CD8-positive, alpha-beta T cell (primary cell): ENCODE measurements at places on chromosomes 12 and 14.

DNA sequence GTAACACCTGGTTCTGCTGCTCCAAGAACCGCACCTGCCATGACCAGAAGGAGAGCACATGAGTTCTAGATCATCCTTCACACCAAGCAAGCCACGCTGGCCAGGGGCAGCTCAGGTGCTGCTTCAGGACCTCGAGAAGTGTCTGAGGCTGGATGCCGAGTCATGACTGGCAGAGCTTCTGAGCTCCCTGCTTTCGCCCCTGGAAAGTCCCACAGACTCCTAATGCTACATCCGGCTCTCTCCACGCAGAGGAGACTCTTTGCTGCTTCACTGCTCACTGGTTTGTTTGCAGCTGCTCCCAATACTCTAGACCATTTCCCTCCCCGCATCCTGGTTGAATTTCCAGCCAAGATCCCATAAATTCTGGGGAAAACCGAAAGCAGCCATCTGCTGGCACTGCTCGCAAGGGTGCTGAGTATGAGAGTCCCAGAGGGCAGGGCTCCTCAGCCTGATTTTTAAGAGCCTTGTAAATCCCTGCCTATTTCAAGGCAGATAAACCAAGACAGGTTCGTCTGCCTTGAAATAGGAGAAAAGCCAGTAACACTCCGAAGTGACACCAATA lies 1.4 kb downstream of the KRT2 start:
- no peak for DNase-seq

GRCh38 chr12:13676880-13677279 lies 304.5 kb downstream of the GRIN2B start:
- no peak for DNase-seq

- no peak for DNase-seq
Measured at GRCh38 chr14:36820111-36820709, 158.6 kb downstream of the PAX9 start.

DNA sequence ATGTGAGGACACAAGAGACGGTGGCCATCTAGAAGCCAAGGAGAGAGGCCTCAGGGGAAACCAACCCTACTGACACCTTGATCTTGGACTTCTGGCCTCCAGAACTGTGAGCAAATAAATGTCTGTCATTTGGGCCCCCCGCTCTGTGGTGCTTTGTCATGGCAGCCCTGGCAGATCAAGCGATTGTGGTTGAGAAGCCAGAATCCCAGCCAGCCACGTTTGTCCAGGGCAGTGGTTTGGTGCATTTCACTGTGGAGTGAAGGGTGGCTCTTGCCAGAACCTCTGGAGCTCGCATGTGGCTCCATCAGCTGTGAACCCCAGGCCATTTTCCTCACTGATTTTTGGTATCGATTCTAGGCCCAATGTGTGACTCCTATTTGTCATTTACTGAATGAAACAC lies 404.9 kb downstream of the BCL11B start:
- no peak for DNase-seq

DNA sequence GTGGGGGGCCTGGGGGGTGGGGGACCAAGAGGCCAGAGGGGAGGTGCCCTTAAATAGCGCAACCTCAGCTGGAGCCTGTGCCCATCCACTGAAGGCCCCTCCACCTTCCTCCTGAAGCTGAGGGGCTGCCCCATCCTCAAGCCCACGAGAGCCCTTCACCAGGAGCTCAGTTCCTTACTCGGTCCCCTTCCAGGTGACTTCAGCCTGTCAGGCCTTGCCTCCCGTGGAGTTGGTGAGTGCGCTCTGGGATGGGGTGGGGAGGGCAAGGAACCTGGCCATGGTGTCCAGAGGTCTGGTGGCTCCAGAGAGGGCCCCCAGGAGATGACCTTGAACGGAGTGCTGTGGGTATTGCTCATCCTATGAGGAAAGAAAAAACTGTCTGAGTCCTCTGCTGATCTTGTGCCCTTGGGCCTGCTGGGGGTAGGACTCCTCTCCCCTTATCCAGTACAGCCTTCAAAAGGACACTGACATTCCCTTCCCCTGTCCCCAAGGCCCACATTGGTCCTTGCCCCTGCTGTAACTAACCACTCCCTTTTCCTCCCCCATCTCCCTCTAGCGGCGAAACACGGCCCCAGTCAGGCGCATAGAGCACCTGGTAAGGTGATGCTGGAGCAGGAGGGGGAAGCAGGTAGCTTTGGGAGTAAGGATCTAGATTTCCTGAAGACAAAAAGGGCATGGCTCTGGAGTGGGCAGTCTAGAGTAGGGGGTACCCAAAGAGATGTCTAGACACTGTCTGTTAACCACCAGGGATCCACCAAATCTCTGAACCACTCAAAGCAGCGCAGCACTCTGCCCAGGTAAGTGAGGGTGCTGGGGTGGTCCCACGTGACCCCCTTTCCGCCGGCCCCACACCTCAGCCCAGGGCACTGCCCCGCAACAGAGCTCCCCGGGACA lies 3.6 kb downstream of the TNS2 start:
- DNase-seq = peak; percentile 77

DNA sequence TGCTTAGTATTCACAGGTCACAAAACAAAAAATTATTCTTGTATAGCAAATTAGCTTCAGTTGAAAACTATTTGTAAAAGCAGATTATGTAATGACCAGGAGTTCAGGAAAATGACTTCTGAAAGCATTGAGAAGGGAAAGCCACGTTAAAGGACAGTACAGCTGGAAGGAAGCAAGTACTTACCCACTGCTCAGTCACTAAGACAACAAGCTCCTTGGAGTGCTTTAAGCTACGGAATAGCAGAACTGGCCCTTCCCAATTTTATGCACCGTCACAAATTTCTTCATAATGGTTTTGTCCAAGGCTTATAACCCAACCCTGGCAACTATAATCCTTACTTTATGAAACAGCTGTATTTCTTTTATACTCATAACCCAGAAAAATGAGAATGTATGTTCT lies 13.0 kb upstream of the SNAPC1 start:
- DNase-seq = no peak

DNA sequence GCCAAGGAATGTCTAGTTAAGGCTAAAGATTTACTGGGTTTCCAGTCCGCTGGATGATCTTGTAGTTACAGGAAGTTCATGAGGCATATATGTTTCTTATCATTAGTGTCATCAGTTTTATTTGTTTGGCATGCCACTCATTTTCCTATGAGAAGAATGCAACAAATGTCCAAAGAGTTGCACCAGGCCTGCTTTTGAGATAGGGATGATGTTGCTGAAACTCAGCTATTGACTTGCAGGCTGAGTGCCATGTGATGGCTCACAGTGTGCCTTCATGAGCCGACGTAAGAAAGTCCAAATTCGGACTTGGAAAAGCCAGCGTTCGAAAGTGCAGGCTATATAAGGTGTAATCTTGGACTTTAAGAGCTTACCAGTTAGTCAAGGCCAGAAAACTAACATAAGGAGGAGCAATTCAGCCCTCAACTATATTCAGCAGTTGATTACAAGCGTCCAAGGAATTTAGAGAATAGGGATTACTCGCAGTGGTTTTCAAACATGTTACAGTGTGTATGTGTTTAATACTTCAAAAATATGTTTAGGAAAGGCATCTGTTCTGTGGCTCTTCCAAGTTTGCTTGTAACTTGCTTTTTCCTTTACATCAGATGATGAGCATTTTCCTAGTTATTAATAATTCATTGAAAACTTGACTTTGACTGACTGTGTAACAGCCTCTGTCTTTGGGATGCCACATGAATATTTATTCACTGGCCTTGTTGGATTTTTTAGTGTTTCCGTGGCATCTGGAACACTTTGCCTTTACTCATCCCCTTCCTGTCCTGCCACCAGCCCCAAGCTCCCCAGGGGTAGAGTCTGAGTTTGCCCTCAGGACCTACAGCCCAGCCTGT lies 101.3 kb downstream of the LGMN start:
- no peak for DNase-seq

- no peak for DNase-seq
Measured at GRCh38 chr12:104248444-104248843, 32.9 kb downstream of the TXNRD1 start.

DNA sequence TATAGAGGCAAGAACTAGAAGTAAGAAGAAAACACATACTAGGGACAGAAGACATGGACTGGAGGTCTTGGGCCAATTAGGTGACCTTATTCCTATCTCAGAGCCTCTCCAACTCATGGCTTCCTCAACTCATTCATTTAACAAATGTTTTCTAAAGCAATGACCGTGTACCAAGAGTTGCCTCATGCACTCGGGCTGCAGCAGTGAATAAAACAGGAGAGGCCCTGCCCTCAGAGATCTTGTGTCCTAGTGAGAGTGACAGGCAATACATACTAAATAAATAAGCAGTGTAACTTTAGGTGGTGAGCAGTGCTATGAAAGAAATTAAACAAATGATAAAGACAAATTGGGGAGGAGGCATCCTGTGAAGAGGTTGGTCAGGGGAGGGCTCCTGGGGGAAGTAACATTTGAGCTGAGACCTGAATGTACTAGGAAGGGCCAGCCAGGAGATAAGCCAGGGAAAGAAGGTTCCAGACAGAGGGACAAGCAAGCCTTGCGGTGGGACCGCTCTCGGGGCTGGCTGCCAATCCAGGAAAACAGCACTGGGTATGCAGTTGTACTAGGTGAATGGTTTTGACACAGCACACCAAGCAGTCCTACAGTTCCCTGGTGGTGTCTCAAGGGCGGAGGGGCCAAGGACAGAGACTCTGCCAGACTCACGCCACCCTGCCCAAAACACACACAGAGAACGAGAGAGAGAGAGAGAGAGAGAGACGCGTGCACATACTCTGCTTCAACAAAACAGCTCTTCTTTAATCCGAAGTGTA lies 1.3 kb downstream of the NINJ2 start:
- no peak for DNase-seq

DNA sequence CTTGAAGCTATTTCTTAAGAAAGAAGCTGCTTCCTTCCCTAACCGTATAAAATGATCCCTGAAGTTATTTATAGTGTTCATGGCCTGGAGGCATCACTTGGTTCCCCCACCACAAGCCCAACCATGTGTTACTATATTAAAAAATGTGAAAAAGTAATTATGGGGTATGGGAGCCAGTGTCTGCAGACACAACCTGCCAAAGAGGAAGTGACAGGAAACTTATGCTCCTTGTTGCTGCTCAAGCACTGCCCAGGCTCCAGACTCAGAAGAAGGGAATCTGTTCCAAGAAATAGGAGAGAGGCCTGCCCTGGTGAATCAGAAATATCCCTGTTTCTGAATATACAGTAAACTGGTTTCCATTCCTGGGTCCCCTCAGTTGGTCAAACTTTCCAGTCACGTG lies 217.2 kb upstream of the BMP4 start:
- no peak for DNase-seq

- peak; percentile 60 for DNase-seq
Measured at GRCh38 chr14:89586258-89587135, 169.5 kb upstream of the FOXN3 start.

DNA sequence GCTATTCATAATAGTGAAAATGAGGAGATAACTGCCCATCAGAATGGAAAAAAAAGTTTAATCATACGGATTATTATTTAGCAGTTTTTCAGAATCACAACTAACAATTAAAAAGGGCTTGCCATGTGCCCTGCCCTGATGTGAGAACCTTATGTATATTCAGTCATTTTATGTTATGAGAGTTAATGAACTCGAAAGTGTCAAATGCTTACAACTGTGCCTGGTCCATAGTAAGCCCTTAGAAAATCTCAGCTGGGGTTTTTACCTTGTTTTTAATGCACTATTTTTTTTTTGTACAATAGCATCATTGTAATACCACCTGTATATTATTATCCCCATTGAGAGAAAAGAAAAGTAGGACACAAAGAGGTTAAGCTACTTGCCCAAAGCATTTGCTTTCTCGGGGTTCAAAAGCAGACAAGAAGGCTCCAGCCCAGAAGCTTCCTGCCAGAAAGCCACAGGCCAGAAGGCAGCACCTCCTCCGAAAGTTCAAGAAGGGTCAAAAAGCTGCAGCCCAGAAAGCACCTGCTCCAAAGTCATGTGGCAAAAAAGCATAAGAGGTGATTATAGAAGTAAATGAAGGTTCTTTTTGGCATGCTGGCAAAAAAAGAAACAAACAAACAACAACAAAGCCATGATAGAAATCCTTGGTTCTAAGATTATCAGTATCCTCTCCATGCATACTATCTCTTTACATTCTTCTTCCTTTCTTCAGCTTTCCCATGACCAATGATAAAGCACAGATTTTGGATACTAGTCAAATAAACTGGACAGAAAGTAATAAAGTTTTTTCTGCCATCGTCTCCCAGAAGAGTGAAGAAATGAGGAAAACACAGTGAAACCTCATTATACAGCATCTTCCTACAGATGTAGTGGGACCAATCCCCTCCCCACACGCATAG lies 59.1 kb upstream of the NAP1L1 start:
- no peak for DNase-seq

DNA sequence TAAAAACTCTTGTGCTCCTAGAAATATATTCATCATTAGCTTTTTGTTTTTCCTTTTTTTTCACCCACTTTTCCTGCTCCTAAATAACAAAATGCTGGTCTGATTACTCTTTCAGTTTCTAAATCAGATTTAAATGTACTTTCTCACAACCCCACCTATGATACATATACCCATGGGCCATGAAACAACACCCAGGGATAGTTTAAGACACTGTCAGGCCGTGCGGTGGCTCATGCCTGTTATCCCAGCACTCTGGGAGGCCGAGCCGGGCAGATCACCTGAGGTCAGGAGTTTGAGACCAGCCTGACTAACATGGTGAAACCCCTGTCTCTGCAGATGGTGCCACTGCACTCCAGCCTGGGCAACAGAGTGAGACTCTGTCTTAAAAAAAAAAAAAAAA lies 1.6 kb upstream of the NUMB start:
- no peak for DNase-seq

DNA sequence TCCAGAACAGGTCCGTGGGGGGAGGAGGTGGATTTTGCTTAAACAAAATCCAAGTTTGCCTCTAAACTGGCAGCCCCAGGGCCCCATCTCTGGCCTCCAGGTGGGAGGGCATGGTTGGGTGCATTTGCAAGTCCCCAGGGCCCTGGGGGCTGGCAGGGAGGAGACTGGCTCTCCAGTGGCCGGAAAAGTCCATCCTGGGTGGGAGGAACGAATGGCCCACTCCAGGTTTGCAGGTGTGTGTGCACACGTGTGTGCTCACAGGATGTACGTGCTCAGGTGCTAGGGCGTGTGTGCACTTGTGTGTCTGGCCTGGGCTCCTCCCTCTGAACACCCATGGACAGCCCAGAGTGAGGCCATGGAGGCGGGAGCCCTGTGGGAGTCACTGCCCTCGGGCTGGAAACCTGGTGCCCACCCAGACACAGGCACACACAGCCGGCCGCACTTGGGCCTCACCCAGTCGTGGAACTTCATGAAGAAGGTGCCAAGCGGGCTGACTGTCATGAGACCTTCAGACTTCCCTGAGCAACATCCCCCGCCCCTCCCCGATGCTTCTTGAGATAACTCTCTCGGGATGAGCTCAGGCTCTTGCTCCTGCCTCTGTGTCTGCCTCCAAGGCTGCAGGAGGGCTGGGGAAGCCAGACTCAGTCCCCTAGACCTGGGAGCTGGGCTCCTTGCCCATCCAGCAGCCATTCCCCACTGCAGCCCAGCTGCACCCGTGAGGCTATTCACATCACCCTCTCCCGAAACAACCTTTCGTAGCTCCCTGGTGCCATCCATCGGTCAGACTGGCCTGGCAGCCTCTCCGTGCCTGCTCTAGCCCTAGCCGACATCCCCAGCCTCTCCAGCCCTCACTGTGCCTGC lies 9.4 kb downstream of the AHNAK2 start:
- DNase-seq = no peak
